SJCRH30 (cell line): ENCODE measurements at places on chromosomes 5 and 9.

DNA sequence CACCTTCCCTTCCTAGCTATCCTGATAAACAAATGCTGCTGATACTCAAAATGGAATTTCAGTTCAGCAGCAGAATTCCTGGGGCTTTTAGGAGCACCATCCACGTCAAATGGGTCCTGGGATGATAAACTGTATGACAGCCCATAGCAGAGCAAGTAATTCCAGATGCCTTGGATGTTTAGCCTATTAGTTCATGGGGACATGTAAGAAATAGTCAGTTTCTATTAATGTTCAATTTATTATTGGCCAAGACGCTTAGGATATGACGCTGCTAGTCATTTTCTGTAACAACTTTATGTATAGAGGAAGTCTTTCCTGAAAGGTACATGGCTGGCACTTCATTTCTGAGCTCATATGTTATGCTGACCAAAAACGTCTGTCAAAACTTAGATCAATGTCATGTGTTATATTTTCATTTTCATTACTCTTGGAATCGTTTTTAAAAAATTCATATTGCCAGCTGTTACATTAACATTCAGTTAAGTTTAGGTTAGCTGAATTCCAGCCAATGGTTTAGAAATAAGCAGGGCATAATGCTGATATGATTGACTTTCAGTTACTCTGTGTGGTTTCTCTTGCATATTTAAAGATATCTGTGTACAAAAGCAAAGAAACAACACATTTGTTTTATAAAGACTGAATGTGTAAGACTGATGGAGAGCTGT, 243.8 kb downstream of the CSNK1G3 start:
- DNase-seq = no peak

GRCh38 chr9:89375191-89375760, 57.0 kb downstream of the SECISBP2 start:
- DNase-seq = no peak

GRCh38 chr5:179730852-179731251, 1.8 kb upstream of the MAML1 start:
- no peak for DNase-seq

DNA sequence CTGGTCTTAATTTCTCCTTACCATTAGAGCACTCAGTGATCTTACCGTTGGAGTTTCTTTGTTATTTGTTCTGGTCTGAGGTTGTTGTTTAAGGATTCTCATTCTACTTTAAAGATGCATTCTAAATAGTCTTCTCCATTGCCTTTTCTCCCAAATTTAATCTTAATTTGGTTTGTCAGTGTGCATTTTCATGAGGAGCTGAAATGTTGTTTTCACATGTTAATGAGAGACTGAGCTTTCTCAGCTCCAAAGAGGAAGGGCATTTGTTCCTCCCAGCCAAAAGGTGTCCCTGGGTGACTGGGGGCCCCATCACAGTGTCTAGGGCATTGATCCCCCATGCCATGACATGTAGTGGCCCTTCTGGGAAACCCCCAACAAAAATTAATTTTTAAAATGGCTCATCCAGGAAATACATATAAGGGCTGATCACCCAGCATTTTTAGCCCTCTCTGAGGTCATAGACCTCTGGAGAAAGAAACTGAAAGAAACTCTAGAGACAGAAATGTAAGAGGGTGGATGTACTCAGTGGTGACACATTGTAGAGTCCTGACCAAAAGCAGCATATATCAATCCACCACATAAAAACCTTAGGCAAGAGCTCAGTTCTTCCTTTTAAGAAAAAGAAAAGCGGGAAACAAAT, 240.4 kb upstream of the RAI14 start:
- DNase-seq = no peak

DNA sequence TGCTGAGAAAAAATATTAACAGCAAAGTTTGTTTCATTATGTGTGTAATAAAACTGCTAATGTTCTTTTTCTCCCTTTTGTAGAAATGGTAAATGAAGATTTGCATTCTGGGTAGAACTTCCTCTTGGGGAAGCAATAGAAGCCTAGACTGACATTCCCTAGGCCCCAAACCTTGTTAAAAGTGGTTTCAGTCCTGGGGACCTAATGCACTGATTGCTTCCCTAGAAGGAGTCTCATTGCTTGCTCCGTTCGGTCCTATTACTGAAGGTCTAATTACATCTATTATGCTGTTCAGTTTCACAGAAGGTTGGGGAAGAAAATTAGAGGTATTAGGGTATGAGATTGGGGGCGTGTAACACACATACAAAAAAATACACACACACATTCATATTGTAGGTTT, 893.8 kb downstream of the TLE4 start:
- no peak for DNase-seq

GRCh38 chr5:66861402-66861801, 265.2 kb downstream of the MAST4 start:
- DNase-seq = no peak

DNA sequence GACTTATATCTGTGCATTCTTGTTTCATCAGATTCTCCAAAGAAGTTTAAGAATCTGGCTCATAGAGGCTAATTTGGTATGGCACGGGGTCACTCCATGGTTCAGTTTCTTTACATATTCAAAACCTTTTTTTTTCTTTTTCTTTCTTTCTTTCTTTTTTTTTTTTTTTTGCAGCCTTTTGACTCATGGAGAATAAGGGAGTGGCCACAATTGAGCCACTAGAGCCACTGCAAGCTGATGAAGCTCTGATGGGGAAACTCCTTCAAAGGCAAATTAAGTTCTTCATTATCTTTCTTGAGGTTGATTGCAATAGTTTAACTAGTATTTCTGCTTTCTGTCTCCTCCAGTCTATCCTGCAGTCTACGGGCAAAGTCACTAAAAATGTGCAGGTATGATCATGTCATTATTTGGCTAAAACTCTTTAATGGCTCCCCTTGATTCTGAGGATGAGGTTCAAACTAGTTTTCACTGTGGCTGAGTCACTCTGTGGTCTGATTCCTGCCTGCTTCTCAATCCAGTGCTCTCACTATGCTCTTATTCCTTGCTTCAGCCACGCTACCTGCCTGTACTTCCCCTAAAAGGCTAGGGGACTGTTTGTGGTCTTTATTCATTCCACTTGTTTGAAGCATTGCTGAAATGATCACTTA, 93.5 kb upstream of the RIOK2 start:
- DNase-seq = no peak

- no peak for DNase-seq
These were observed 404.4 kb downstream of the ICE1 start for GRCh38 chr5:5826911-5827310.

DNA sequence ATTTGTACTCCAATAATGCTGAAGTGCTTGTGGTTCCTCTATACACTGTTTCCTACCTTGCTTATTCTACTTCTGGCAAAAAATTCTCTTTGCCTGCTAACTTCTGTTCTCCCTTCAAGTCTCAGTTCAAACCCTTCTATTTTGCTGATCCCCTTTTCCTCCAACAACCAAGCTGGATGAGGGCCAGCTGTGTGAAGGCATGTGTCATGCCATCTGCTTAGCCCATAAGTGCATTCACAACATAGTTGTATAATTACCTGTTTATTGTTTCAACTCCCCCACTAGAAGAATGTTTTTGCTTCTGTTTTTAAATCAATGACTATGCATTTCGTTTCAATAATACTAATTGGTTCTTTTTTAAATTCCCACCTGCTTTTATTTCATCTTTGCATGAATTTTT, 1951.4 kb upstream of the WWC1 start:
- DNase-seq = peak; percentile 22

DNA sequence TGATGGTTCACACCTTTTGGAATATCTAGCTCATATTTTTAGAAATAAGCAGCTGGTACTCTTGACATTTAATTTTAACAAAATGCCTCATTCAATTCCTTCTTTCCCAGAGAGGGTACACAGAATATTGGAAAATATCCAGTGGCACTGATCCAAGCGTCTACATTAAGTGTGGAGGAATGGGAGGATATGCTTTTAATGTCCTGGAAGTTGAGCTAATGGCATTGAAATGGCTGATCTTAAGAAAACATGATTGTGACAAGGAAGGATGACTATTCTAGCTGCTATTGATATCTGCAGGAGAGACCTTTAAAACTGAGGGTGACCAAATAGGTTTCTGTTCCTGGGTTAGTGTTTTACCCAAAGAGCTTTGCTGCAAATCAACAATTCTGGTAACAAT, 30.0 kb downstream of the ZNF366 start:
- no peak for DNase-seq
